ENCODE measurements at places on chromosomes 11 and 22.
A peak's percentile ranks its signal among the peaks of the same experiment; 100 is the strongest.

- no peak for DNase-seq
These were observed 3.0 kb downstream of the MUS81 start for GRCh38 chr11:65862941-65863888.

DNA sequence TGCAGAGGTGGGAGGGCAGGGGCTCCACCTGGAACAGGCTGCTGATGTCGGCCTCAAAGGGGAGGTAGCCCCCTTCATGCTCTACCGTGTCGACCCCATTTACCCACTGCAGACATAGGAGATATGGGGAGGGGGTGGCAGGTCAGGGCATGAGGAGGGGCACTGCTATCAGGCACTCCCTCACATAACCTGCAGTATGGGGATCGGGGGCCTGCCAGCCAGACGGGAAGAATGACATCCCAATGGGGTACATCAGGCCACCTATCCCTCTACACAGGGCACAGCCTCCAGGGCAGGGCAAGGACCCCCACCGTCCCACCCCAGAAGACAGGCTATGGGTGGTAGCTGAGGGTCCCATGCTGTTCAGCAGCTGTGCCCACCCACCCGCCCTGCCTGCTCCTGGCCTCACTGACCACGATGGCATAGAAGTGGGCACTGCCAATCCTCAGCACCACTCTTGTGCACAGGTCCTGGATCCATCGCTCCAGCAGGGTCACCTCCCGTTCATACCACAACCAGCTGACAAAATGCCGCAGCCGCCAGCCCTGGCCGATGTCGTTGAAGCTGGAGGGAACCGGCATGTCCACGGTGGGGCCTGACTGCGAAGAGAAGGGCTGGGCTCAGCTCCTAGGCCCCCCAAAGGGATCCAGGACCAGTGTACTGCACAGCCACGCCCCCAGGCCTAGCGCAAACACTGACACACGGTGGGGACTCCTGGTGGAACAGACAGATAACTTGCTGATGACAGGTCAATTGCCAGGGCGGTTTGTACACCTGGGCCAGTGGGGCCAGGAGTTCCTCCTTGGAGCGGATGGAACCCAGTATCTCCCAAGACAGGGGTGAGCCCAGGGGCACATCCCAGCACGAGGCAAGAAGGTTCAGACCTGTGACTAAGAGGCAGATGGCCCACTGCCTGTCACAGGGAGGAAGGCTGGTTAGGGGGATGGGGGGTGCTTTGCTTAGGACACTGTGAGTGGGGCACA, 24.1 kb downstream of the RGL4 start:
- no peak for DNase-seq

GRCh38 chr11:73072935-73073481, 69.1 kb downstream of the FCHSD2 start:
- peak; percentile 44 for DNase-seq

DNA sequence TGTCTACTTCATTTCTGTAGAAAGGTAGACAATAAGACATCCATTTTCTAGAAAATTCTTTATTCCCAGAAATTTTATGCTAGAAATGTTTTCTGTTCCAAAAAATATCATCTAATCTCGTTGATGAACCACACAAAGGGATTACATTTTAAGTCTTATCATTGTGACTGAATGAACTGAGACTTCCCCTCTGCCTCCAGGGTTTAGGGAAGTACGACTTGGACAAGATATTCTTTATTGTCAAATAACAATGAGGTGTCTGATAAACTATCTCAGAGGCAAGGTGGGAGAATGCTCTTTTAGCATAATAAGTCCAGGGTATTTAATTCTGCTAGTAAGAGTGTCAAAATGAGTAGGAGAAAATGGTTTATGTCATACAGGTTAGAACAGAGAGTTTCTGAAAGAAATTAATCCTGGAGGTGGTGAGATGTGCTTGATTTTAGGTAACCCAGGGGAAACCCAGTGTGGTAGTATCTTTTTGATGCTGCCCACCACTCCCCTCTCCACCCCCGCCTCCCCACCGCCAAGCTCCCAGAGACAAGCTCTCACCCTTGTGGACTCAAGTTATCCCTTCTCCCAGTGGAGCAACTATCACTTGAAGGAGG, 100.6 kb downstream of the CD44 start:
- DNase-seq, result no peak

- no peak for DNase-seq
These were observed 37.1 kb downstream of the MCM5 start for GRCh38 chr22:35437049-35437448.

- no peak for DNase-seq
These were observed 36.0 kb upstream of the COMT start for GRCh38 chr22:19905347-19906276.

DNA sequence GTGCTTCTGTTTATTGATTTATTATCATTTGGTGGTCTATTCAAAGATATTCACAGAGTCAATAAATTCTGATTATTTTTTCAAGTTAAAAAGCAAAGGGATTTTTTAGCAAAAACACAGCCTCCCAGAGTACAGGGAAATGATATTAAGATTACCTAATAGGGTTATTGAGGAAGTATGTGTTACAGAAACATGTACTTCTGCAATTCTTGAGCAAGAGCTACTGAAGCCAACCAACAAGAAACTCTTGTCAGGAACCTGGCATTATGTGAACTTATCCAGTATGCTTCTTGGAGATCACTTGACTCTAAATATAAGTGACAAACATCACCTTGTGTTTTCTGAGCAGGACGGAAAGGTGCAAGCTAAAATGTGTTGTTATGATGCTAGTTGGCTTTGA, 42.0 kb upstream of the CARD18 start:
- DNase-seq, result no peak

DNA sequence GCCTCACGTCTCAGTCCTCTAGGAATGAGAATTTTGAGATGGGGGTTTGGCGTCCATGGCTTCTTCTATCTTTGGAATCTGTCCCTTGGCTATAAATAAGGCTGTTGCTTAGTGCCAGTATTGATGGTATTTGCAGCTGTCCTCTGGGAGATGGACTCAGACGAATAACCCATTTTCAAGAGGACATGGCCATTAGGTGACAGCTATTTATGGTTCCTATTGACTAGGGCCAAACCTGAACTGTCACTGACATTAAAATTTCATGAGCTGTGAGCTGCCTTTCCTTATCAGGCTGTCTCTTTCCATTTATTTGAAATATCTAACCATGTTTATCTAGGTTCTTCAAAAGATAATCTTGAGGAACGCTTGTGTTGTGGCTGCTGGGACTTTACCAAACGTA, 92.7 kb downstream of the NAV2 start:
- DNase-seq, result no peak

DNA sequence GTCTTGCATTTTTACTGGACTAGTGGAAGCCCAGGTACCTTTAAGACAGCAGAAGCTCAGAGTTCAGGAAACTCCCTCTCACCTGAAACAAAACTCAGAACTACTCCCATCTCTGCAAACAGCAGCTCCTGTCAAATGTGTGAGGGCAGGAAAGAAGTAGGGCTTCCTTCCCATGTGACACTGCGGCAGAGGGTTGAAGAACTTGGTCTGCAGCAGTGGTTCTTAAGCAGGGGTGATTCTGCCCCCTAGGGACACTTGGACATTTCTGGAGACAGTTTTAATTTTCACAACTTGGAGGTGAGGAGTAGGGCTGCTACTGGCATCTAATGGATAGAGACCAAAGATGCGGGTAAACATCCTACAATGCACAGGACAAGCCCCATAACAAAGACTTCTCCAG, 63.4 kb downstream of the RCN1 start:
- no peak for DNase-seq

- DNase-seq, result no peak
These were observed 11.5 kb upstream of the ANO1 start for GRCh38 chr11:70066628-70067027.

DNA sequence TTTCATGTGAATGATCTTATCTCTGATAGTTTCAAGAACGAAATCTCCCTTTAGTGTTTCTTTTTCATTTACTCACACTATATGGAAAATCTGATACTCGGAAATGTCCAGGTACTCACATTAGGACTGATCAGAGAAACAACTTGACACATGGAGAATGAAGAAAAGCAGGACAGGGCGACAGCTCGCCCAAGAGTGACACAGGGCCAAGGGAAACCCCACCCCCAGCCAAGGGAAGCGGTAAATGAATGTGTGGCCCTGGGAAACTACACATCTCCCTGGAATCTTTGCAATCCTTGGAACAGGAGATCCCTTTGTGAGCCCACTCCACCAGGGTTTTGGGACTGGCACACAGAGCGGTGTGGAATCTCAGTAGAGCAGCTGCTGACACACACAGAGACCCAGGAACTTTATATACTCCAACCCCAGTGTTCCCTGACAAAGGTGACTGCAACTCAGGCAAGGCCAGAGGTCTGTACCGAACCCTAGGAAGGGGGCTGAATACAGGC, 303.7 kb upstream of the ARHGAP42 start:
- no peak for DNase-seq

DNA sequence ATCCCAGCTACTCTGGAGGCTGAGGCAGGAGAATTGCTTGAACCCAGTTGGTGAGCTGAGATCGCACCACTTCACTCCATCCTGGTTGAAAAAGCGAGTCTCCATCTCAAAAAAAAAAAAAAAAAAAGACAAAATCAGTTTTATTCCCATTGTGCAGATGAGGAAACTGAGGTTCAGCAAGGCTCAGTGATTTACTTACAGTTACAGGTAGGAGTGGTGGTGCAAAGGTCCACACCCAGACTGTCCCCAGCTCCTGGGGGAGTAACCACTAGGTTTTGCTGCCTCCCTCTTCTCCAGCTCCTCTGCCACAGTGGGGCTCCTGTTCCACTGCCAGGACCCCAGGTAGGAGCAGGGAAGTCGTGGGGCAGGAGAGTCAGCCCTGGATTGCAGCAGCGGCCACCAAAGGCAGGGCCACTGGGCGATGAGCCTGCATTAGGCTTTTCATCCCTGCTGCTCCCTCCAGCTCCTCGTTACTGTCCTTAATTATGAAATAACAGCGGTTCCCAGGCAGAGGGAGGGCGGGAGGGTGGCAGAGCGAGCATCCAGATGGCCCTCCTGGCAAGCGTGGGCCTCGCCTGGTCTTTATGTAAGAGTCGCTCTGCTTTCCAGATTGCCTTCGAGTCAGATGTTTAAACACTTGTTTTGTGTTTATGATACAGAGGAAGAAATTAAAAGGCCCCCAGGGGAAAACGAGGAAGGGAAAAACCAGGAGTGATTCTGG, 15.5 kb upstream of the RASD2 start:
- peak; percentile 22 for DNase-seq

DNA sequence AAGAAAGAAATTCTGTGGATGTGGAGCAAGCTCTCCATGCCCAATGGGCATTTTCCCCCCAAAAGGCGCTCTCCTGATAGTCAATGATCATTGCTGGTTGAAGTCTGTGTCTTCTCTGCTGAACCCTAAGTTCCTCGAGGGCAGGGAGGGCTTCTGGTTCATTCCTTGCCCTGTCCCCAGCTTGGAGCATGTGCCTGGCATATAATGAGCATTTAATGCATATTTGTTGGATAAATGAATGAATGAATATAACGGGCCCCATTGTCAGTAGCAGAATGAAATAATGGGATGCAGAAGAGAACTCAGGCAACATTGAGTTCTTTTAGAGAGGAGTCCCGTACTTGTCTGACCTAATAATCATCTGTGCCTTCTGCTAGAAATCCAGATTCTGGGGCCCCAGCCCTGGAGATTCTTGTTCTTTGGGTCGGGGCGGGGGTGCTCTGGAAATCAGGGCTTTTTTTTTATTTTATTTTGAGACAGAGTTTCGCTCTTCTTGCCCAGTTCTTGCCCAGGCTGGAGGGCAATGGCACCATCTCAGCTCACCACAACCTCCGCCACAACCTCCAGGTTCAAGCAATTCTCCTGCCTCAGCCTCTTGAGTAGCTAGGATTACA, 64.4 kb downstream of the CD82 start:
- no peak for DNase-seq

- no peak for DNase-seq
These were observed 47.3 kb upstream of the SYN3 start for GRCh38 chr22:33105501-33105911.

- DNase-seq, result no peak
These were observed 49.4 kb upstream of the ADA2 start for GRCh38 chr22:17268501-17269223.

- DNase-seq, result no peak
These were observed 95.3 kb downstream of the DBX1 start for GRCh38 chr11:20064961-20065405.

DNA sequence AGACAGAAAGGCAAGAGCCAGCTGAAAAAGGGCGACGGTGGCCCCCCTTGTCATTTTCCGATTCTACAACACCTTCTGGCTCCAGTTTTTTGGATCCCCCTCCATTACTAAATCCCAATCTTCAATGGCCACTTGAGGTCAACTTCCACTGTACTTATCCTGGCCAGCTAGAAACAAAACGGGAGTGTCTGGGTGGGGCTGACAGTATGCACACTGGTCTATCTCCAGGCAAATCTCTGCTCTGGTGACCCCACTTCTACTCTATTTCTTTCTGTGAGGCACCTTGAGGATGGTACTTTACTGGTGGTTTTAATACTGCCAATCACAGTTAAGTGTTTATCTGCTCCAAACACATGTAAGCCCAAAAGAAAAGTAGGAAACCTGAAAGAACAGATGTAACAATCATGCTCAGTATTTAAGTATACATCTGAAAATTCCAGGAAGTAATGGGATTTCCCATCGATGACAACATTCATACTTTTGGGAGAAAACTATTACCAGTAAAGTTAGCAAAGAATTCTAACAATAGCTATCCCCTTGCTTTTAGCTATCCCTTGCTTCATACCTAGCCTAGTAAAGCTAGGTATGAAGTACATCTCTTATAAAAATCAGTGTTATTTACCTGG, 16.0 kb downstream of the CDON start:
- no peak for DNase-seq

DNA sequence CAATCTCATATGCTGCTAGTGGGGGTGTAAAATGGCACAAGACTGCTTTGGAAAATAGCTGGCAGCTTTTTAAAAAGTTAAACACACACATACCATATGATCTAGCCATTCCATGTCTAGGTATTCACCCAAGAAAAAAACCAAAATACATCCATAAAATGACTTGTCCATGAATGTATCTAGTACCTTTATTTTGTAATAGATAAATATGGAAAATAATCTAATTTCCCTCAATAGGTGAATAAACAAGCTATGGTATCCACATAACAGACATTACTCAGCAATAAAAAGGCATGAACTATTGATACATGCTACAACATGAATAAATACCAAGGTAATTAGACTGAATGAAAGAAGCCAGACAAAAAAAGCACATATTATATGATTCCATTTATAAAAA, 22.9 kb downstream of the RNF141 start:
- DNase-seq, result no peak

GRCh38 chr11:28133146-28133545, 25.0 kb downstream of the METTL15 start:
- no peak for DNase-seq

DNA sequence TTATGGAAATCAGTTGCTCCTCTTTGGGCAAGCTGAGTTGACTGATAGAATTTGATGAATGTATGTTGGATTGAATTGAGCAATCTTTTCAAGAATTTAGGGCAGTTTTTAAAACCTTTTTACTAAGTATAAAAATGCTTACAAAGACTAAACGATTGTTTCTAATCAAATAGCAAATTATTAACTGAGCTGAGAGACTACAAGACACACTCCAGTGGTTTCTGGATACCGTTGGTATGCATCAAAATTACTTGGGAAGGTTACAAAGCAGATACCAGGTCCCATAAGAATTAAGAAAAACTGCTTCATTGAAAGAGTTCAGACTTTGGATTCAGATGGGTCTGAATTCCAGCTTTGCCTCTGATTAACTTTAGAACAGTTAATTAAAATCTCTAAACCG, 721.4 kb downstream of the FAM181B start:
- DNase-seq, result no peak
